Left cardiac atrium (tissue), 4 donors: ENCODE measurements at places on chromosomes 5 and 9. TPM values are rescaled to one million over a fixed set of nuclear protein-coding genes. Genes with fewer than 3 reads are reported as not detected.

DNA sequence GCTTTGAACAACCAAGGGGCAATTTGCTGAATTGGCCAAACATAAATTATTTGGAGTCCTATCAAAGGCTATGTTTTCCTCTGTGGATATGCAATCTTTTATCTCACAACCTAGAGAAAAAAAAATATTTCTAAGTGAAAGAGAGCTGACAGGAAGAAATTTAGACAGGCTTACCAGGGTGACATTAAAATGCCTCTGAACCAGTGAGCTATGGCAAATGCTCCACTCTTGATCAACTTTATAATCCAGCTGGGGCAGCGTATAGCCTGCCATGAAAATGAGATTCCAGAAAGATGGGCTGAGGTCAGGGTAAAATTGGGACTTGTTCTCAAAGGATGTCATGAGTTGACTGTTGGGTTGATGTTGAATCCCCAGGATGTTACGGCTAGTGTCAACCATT, 399.3 kb upstream of the TRPC7 start:
- no peak for DNase-seq

GRCh38 chr5:120806202-120806601, 342.1 kb downstream of the PRR16 start:
- DNase-seq: no peak

GRCh38 chr5:173907686-173908371, 19.7 kb downstream of the CPEB4 start:
- no peak for DNase-seq

- no peak for DNase-seq
Measured at GRCh38 chr5:139763280-139763929, 32.2 kb upstream of the PSD2 start.

DNA sequence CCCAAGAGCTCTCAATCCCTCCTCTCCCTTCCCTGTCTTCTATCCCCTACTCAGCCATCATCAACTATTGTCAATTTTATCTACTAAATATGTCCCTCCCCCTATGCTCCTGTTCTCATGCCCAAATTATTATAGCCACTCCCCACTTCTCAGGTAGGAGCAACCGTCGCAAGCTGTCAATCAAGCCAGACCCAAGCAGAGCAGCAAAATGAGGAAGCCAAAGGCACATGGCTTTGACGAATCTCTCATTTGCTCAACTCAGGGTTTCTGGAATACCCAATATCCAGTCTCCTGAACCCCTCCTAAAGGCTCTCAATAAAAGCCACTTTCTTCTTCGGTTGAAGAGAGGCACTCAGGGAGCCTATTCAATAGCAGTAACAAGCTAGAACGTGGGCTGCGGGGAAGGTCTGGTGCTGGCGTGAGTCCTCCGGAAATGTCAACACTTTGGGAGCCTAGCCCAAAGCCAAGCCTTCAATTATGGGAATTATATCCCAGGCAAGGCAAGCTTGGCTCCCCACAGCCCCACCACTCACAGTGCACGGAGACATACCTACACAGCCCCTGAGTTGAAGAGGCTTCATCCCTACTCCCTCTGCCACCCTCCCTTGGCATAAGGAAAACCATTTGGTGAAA, 47.7 kb downstream of the SIL1 start:
- no peak for DNase-seq

DNA sequence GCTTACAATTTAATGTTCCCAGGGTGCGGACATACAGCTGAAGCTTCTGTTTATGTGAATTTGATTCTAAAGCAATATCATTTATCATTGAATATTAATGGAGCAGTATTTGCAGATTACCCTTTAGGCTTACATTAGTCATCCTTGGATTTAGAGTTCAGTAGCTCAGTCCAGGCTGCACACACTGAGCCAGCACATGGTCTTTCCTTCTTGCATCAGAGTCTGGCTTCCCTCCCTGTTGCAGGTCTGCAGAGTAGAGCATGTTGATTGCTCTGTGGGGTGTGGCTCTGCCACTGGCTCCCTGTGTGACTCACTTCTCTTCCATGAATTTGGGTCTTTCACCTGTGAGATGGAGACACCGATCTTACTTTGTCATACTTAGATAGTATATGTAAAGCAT, 36.8 kb downstream of the NSG2 start:
- DNase-seq: no peak

RABEPK gene
- 8.3 TPM for total RNA-seq

ABO gene
- 1.7 TPM for total RNA-seq
